Left ventricle myocardium inferior (tissue), 1 donor: ENCODE measurements at places on chromosomes 6 and 20. TPM values are rescaled to one million over a fixed set of nuclear protein-coding genes. Genes with fewer than 3 reads are reported as not detected.

DNA sequence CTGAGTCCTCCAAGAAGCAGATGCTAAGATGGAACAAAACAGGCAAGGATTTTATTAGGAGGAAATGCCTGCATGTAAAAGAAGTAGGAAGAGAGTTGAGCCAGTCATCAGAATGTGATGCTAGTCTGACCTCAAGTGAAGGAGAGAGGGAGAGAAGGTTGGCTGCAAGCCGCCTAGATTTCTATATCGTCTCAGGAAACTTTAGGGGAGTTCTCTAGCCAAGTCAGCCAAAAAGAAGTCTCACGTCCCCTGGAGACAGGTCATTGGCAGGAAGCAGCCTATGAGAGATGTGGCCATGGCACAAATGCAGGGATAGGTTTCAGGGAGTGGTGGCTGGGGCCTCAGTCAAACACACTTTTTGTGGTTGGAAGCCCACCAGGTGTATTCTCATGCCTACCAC, 378.0 kb downstream of the CD109 start:
- no peak for DNase-seq

DNA sequence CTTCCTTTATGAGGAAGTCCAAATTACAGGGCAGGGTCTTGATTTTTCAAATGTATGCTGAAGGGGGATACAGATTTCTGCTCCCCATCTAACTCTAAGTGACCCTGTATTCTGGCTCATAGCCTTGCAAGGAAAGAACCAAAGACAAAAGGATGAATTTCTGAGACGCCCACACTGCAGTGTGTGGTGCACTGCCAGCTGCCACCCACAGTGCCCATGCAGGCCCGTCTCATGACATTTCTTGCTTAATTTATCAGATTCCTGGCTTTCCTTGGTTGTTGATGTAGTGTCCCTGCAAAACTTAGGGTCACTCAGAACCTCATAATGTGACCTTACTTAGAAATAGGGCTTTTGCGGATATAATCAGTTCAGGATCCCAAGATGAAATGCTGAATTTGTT, 68.0 kb downstream of the CBLN4 start:
- no peak for DNase-seq

- no peak for DNase-seq
These were observed 88.9 kb downstream of the MAP3K5 start for GRCh38 chr6:136703331-136703865.

GRCh38 chr6:125300992-125301434, 754 bp downstream of the HDDC2 start:
- no peak for DNase-seq

DNA sequence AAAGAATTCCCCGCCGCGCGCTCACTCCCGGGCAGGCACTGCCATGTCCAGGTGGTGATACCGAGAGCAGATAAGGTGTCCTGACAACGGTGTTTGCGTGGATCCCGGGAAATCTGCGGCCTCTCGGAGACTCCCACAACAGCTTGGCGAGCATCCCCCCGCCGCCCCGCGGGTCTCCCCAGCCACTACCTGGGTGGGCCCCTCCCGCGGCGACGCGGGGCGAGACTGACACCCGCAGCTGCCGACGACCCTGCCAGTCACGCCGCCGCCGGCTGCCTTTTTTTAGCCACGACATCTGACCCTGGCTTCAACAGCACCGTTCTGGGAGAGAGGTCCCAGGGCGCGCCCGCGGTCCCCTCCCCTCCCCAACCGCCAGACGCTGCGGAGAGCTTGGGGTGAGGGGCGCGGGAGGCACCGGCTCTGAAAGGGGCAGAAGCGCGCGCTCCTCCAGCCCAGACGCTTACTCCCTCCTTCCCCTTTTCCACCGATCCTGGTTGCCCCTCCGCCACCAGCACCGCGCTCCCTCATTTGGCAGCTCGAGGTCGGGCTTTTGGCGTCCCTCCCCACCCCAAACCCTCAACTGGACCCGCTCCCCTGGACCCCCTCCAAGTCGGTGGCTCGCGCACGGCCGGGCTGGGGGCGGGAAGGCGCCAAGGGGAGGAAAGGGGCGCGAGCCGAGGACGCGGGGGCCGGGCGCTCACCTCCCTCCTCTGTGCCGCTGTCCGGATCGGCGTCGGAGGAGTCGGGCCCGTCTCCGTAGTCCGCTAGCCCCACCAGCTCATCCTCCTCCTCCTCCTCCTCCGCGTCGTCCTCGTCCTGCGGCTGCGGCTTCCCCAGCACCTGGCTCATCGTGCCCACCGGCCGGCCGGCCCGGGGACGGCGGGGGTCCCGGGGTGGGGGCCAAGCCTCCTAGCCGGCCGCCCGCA, 665 bp downstream of the RRAGD start:
- peak; percentile 44 for DNase-seq

DNA sequence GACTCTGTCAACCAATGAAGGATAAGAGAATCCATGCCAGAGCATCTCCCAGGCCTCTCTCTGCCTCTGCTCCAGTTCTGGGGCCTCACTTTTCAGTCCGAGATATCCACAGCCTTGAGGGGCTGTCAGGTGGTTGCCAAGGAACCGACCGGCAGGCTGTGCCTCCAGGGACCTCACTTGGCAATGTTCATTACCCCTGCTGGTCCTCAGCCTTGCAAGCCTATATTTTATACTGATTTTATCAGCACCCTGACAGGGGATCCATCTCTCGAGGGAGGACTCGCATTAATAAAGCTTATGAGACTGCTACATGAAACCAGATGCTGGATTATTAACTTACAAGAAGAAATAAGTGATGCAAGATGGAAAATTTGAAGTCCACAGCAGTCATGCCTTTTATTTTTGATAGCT, 39.9 kb downstream of the TMC2 start:
- DNase-seq = no peak

- no peak for DNase-seq
These were observed 315.1 kb downstream of the UBE3D start for GRCh38 chr6:82750556-82750955.

DNA sequence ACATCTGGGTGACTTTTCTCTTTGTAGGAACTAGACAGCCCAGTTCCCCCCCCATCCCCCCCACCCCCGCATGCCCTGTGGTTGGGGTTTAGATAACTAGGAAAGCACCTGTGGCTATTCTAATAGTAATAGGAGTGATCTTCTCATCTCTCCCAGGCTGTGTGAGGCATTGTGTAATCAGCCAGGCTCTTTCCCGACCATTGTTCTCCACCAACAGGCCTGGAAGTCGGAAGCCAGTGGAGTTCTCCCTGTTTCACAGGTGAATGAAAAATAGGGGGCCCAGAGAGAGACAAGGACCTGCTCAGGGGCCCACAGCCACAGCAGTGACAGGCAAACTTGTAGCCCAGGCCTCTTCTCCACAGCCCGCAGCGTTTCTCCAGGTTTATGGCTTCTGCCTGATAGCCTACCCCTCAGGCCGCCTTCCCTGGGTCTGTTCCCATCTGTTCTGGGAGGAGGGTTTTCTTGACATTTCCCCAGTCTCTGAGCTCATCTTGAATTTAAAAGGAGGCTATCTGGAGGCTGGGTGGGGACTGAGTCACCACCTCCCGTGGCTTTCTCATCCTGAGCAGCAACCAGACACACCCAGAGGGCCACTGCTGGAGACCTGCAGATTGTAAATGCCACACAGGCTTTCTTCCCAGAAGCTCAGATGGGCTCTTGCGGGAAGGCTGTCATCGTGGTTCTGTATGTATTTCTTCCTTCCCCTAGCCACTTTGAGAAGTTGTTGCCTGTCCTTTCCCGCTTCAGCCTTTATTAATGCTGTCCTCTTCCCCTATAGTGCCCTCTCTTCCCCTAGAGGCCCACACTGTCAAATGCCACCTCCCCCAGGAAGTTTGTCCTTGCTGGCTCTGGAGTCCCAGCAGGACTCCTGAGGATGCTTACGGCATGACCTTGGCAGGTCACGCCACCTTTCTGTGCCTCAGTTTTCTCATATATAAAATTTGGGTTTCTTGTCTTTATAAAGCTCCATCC, 75.9 kb upstream of the MYL9 start:
- peak; percentile 43 for DNase-seq

DNA sequence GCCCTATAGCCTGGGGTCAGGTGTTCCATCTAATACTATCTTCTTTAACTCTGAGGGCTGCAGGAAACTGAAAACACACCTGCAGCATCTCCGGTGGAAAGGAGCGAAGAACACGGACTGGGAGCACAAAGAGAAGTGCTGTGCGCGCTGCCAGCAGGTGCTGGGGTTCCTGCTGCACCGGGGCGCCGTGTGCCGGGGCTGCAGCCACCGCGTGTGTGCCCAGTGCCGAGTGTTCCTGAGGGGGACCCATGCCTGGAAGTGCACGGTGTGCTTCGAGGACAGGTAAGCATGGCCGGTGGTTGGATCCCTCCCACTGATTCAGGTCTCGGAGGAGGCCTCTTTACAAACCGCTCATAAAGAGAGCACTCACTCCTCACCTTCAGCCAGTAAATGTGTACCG, 15.5 kb downstream of the SYTL3 start:
- no peak for DNase-seq

- no peak for DNase-seq
These were observed 25.6 kb upstream of the HLA-A start for GRCh38 chr6:29916741-29917140.

GRCh38 chr6:152399399-152399798, 237.8 kb downstream of the SYNE1 start:
- DNase-seq = no peak

DNA sequence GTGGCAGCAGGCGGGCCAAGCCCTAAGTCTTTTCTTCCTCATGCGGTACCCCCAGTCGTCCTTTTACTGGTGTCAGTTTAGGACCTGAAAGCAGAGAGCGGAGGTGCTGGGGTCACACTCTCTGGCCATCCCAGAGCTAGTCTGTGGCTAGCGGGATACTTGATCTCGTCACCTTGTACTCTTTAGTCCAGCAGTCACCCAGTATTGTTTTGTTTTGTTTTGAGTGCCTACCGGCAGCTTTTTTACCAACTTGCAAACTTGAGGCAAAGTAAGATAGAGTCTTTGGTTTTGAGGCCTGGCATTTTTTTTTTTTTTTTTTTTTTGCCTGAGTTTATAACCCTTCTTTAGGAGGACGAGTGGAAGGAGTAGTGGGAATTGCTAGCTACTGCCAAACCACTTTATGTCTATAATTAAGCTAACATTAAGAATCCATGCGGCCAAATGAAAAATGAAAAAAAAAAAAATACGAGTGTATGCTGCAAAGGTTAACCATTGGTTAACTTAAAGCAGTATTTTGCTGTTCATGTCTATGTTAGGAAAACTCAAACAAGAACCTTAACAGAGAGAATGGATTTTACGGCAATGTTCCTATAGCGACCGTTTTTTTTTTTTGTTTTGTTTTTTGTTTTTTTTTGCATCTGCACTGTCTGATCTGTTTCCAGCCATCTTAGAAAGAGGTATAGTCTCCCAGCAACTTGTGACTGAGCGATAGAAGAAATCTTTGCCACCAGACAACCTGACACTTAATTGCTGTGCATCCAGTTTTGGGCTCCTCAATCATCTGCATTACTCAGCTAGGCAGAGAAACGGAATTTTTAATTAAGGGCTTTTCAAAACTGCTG, 56.9 kb downstream of the FAM217A start:
- no peak for DNase-seq

GRCh38 chr20:49578436-49578835, 10.5 kb upstream of the PTGIS start:
- no peak for DNase-seq

- DNase-seq = no peak
These were observed 202.9 kb downstream of the DOK5 start for GRCh38 chr20:54678253-54678652.

- DNase-seq = no peak
These were observed 29.1 kb downstream of the TRAM2 start for GRCh38 chr6:52547647-52548352.

DNA sequence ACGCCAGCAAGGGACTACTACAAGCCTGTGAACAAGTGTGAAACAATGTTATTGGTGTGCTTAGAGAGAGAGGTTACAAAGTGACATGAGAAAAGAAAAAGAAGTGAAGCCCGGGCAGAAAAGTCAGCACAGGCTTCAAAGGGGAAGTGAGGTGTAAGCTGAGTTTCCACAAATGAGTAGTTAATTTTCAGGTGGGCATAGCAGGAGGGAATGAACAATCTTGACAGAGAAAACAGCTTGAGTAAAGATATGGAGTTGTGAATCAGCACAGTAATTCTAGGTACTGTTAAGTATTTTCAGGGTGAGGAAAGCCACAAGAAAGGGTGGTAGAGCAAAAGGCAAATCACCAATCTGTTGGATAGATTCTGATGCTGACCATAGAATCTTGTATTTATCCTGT, 4.3 kb downstream of the KCNQ5 start:
- no peak for DNase-seq

GRCh38 chr6:131948692-131949619, 2.2 kb downstream of the CCN2 start:
- no peak for DNase-seq

DNA sequence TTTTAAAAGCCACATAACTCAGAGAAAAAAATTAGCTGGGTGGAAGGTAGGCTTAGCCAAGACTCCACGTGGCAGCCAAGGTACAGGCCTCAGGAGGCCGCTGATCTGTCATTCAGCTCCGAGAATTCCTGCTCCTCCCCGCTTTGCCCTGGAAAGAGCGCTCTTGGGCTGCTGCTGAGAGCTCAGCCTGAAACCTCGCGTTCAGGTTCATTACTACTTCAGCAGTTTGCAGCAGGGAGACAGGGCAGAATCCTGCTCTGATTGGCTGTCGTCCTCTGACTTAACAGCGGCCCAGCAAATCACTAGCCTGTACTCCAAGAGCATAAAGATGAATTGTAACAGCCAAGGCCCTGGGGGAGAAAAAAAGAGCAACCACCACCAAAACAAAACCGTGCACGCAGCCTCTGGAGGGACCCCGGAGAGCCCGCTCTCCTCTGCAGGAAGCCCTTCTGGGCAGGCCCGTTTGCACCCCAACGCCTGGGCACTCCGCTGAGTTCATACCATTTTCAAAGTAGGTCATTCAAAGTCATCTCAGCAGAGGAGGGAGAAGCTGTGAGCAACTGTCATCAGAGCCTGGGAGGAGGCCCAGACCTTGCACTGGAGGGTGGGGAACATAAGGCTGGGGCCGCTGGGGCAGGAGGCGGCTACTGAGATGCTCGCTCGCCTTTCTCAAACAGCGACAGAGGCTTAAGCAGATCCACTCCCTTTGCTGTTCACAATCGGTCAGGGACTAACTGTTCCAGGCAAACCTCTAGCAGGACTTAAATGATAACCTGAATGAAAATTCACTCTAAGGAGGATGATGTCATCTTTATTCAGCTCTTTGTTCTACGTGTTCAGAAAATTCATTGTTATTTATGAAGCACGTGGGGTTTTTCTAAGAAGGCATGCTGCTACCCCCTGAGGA, 42.3 kb upstream of the ATXN1 start:
- DNase-seq = peak; percentile 40

Gene ABT1
- 8.3 TPM for total RNA-seq

Gene SCP2D1
- not detected for total RNA-seq

Gene FLRT3
- 0.05 TPM for total RNA-seq

Gene TINAG
- 0.41 TPM for total RNA-seq

Gene ELMO2
- 28.5 TPM for total RNA-seq

Gene OR2H2
- not detected for total RNA-seq

Gene MOCS1
- total RNA-seq = 28.6 TPM

Gene CD93
- total RNA-seq = 35.7 TPM

Gene ADAM33
- 10.8 TPM for total RNA-seq

Gene TRIM26
- 19.9 TPM for total RNA-seq

Gene COL19A1
- 1.9 TPM for total RNA-seq

Gene SMIM28
- total RNA-seq = not detected
